ENCODE measurements at places on chromosomes 6 and 20. TPM values are rescaled to one million over a fixed set of nuclear protein-coding genes. Genes with fewer than 3 reads are reported as not detected.

GRCh38 chr6:28368522-28368921 is 18.8 kb downstream of the ZKSCAN3 start:
- DNase-seq: no peak

DNA sequence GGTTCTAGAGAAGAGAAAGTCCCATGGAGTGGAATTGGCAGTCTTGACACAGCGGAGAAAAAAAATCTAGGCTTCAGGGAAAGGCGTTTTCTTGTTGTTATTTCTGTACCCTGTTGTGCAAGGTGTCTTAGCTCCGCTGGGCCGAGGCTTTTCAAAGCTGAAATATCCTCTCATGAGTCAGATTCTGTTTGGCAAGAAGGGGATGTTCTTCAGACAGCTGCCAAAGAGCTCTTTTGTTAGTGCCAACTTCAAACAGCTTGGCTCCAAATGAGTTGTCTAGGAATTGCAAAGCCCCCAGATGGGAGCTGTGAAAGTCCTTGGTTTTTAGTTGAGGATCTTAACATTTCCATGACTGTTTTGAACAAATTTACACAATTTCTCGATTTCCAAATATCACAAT is 45.6 kb downstream of the LRRN4 start:
- DNase-seq: peak; percentile 89

GRCh38 chr6:524803-525202 is 132.1 kb downstream of the HUS1B start:
- no peak for DNase-seq

DNA sequence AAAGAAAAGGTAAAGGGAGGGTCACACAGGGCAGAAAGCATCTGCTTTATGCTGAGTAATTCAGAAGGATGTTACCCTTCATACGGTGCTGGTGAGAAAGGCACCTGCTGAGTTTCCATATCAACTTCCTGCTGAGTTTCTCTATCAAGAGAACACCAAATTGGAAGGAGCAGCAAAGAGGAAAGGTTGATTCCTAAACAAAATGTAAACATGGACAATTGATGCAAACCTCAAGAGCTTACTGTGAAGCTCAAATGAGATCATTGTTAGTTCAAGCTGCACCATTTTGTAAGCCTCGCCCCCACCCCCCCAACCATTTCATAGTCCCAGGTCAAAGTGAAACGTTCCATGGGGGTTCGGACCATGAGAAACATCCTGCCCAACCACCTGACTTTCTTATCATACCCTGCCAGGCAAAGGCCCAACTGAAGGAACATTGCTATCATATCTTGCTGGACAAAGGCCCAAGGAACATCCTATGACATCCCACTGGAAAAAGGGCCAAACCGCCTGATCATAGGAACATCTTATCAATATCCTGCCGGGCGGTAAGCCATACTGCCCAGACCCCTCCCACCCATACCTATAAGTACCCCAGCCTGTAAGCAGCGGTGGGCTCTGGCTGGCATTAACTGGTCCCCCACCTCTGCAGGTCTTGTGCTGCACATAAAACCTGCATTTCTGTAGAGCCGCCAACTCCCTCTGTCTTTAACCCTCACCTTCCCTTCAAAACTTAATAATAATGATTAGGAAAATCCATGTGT is 171.6 kb downstream of the UBE3D start:
- no peak for DNase-seq

DNA sequence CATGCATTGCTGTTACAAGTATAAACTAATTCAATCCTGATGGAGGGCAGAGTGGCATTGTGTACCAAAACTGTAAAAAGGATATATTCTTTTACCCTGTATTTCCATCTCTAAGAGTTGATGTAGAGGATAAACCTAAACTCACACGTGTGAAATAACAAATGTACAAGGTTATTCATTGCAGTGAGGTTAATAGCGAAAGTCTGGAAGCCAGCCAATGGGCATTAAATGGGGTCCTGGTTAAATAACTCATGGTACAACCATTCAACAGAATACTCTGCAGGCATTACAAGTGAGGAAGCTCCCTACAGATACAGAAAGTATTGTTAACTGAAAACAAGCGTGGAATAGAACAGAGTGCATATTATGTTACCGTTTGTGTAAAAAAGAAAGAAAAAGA is 56.9 kb downstream of the BCAS1 start:
- no peak for DNase-seq

- no peak for DNase-seq
Observed at GRCh38 chr6:168884050-168884645, 369.5 kb downstream of the THBS2 start.

DNA sequence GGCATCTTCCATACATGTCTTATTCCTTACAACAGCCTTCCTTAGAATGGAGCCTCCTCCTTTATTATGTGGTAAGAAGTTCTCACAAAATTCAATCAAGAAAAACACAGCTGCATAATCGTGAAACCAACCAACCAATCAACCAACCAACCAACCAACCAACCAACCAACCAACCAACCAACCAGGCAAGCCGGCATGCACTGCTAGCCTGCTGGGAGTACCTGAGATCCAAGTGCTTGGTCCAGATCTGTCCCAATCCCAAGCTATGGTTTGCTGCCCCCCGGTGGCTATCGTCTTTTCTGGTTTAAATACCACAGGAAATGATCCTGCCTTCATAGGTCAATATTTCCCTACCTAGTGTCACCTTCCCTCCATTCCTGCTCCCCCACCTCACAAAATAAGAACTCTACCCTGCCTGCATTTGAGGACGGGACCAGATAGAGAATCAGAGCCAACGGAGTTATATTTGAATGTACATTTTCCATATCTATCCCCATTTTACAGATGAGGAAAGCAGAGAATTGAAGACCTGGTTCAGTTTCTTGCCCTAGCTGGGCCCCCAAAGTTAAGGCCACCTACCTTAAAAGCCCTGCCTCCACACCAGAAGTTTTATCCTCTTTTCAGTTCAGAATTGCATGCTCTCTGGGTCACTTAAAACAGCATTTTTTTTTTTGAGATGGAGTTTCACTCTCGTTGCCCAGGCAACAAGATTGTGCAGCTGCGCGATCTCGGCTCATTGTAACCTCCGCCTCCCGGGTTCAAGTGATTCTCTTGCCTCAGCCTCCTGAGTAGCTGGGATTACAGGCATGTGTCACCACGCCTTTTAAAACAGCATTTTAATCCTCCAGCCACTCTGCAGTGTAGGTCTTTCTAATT is 27.1 kb downstream of the RAB44 start:
- DNase-seq: peak; percentile 78

DNA sequence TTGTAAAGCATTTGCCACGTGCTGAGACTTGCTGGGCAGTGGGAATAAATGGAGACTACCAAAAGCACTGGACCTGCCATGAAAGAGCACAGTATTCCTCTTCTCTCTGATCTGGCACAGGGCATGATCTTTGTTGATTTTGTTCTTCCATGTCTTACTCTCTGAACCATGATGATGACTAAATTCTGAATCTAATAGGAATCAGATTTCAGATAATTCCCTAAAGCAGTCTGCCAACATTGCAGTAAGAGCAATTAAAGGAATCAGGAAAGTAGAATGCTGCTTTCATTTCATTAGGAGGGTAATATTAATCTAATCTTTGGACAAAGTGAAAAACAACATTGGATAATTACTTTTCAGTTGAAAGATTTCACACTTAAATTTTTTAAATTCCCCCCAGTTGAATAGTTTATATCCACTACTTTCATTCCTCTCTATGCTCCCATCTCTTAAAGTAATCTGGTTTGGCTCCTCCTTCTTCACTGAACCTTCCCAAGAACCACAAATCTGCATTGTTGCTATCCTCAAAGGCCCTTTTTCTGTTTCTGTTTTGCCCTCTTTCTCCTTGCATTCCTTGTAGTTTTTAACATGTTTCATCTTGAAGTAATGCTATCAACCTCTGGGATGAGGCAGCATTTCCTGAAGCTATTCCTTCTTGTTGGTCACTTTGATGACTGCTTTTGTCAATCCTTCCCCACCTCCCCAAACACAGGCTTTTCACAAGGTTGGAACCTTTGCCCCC is 243.2 kb upstream of the TENT5A start:
- DNase-seq: peak; percentile 93

GRCh38 chr6:157430834-157431233 is 49.8 kb downstream of the ZDHHC14 start:
- no peak for DNase-seq

DNA sequence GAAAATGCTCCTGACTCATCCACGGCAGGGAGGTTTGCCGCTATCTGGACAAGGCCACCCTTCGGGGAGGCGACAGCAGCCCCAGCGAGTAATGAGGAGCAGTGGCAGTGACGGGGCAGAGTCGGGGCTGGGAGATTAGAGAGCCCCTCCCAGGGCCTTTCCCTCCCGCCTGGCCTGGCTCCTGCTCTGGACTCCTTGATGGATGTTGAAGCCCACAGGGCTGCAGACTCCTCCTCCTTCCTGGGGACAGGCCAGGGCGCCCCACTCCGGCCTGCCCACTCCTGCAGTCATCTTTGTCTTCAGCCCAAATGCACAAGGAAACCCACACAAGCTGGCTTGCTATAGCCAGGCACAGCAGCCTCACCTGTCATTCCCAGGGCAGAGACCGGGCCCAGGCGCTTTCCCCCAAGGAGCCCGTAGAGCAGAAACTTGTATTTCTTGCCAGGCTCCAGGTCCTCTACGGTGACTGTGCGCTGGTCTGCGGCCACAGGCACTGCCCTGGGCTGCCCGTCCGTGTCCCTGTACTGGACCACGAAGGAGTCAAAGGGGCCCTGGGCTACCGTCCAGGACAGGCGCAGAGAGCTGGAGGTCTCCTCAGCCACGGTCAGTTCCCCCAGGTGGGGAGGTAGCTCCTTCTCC is 7.7 kb downstream of the CYP21A2 start:
- no peak for DNase-seq

GRCh38 chr6:43636308-43636659 is 644 bp downstream of the MAD2L1BP start:
- no peak for DNase-seq

GRCh38 chr6:32118782-32119628 is 9.0 kb downstream of the ATF6B start:
- peak; percentile 83 for DNase-seq

DNA sequence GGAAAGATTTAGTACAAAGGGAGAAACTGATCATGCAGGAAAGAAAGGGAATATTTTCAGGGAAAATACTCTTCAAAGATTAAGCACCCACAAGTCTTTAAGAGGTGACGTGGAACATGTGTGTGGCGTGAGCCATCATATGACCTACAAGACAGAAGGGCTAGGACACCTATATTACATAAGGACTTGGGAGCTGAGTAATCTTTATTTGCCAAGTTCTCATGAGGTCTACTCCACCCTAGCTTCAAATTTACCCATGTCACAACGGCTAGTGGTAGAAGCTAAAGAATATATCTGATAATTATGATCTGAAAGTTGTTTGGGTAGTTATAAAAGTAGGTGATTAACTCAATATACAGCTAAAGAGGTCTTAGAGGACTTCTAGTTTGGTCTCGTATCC is 167.8 kb downstream of the GJA10 start:
- no peak for DNase-seq

ZFP57 gene
- total RNA-seq: not detected

PDE10A gene
- total RNA-seq: 0.07 TPM

LHFPL5 gene
- not detected for total RNA-seq

PDYN gene
- not detected for total RNA-seq

POU5F1 gene
- 0.39 TPM for total RNA-seq

TREM1 gene
- not detected for total RNA-seq

RIMS4 gene
- 0.02 TPM for total RNA-seq

Measured in M059J (cell line).